AG04449 (cell line): ENCODE measurements at places on chromosomes 2 and 18.

DNA sequence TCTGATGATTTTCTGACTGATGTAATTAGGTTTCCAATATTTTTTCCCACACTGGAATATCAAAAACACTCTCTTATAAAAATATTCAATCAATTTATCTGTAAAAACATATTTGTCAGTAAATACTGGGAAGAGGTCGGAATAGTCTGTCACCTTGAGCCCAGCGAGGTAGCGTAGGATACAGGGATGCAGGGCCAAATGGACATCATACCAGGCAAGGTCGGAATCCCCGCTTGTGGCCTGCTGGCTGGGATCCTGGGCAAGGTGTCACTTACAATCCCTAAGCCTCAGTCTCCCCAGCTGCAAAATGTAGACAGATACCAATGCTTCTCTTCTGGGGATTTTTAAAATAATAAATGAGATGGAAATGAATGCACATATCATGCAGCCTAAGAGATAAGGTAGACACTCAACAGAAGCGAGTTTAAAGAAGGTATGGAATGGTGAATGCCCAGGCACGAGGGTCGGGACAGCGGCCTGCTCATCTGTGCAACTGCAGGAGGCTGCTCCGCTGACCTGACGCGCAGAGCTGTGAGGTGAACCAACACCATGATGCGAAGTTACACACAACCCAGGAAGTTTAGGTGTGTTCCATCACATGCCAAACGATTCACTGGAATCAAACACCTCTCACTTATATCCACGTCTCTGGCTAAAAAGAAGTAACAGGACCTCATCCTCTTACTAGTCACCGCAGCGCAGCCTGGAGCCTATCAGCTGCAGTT is 98.2 kb downstream of the EIPR1 start:
- DNase-seq, result no peak

DNA sequence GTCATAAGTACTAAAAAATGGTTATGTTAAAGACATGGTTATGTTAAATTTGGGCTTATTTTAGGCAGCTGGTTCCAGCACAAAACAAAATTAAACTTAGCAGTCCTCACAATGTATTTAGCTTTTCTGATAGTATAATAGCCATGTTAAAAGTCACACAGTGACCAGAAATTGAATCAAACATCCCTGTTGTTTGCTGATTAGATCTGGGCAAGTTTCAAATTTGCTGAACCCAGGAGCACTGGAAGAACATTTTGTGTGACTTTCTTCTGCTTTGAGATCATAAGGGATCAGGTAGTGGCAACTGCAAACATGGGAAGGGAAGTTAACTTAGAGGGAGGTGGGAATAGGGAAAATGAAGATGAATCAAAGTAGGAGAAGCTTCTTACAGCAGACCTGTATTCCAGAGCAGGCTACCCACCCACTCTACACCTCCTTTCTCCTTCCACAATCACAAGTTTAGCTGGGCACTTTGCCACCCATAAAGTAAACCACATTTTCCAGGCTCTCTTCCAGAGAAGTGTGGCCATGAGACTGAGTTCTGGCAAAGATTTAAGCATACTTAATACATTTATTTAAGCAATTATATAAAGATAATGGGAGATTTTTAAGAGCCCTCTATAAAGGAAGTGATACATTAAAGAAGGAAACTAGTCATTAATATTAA is 616.1 kb upstream of the LRATD1 start:
- no peak for DNase-seq

DNA sequence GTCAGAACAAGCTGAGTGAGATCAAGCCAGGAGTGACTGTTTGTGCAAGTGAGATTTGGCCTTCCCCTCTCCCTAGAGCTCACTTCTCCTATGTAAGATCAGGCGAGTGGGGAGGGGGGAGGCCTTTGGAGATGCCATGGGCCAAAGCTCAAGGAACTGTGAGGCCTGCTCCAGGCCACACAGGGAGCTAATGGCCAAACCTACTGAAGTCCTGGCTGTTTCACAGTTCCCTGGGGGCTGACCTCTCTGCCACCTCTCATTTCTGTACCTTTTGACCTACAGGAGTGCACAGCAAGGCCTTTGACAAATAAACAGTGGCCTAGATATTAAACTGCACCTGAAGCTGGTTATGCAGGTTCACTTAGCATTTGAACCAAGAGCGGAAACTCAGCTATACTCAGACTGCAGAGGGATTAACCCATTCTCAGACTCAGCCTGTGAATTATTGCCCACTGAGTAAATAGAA is 235.0 kb upstream of the NT5C1B start:
- DNase-seq, result no peak

- no peak for DNase-seq
These were observed 525.8 kb upstream of the LINC00305 start for GRCh38 chr18:64674694-64675093.

- peak; percentile 56 for DNase-seq
These were observed 91.5 kb downstream of the MREG start for GRCh38 chr2:215921895-215922294.

GRCh38 chr2:235810252-235810651 is 316.4 kb downstream of the AGAP1 start:
- DNase-seq, result no peak

DNA sequence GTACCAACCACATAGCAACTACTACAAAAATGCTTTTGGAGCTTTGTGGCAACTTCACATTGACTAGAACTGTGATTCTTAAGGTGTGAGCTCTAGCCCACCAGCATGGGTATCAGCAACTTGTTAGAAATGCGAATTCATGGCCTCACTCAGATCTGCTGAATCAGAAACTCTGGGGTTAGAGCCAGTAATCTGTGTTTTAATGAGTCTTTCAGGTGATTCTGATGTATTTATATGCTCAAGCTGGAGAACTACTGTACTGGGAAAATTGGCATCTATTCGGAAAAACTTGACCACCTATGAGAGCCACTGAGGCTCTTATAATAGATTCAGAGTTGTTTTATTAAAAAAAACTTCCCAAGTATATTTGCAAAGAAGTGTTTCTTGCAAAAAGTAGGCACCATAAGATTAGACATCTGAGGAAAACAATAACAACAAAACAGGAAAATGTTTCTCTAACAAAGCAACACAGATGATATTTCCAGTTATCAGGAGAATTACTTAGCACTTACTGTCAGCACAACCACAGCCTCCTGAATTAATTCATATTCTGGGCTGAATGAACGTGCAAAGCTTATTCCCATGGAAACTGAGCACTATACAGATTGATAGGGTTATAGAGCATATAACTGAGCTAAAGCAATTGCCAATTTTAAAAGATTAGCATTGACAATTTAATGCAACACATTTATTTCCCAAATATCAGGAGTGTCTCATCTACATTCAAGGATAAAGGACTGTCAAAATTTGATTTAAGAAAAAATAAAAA is 71.6 kb downstream of the NCKAP5 start:
- DNase-seq, result no peak

DNA sequence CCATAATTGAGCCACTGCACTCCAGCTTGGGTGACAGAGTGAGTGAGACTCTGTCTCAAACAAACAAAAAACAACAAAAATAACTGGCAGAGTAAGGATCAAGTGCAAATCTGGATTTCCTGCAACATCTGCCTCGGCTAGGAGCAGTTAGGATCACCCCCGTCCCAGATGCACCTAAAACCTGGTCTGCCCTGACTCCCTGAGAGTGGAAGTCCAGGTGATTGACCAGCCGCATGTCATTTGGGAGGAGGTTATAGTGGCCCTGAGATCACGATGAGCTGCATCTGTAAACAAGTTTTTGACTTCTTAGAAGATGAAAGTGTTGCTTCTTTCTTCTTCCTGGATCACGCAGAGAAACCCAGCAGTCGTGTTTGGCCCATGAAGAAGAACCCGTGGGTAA is 5.0 kb upstream of the ESPNL start:
- DNase-seq, result no peak

DNA sequence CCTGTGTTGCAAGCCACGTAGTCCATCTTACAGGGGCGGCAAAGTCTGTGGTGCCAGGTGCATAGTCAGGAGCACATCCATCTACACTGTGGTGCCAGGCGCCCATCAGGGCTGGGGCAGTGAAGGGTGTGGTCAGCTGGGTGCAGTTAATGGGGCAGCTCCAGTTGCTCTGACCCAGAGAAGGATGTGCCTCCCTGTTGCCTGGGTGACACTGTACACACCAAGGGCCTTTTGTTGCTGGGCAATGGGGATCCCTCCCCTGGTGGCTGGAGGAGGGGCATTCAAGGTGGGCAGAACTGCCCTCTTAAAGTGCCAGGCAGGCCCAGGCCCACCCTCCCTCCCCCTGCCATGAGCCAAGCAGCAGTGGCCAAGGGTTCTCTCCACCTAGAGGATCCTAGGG is 28.3 kb upstream of the IMP4 start:
- DNase-seq, result no peak

- no peak for DNase-seq
These were observed 42.4 kb downstream of the XDH start for GRCh38 chr2:31372097-31372496.
